ENCODE measurements at places on chromosomes 4 and X.

GRCh38 chr4:71231129-71232055 is 107.4 kb upstream of the SLC4A4 start:
- no peak for DNase-seq

- DNase-seq = no peak
Measured at GRCh38 chrX:11374570-11374969, 81.4 kb downstream of the AMELX start.

GRCh38 chrX:3806630-3807029 is 93.2 kb upstream of the PRKX start:
- DNase-seq = no peak

- no peak for DNase-seq
Measured at GRCh38 chrX:20211261-20211786, 55.4 kb downstream of the RPS6KA3 start.

- DNase-seq = no peak
Measured at GRCh38 chrX:119235051-119235511, 1.0 kb upstream of the PGRMC1 start.

DNA sequence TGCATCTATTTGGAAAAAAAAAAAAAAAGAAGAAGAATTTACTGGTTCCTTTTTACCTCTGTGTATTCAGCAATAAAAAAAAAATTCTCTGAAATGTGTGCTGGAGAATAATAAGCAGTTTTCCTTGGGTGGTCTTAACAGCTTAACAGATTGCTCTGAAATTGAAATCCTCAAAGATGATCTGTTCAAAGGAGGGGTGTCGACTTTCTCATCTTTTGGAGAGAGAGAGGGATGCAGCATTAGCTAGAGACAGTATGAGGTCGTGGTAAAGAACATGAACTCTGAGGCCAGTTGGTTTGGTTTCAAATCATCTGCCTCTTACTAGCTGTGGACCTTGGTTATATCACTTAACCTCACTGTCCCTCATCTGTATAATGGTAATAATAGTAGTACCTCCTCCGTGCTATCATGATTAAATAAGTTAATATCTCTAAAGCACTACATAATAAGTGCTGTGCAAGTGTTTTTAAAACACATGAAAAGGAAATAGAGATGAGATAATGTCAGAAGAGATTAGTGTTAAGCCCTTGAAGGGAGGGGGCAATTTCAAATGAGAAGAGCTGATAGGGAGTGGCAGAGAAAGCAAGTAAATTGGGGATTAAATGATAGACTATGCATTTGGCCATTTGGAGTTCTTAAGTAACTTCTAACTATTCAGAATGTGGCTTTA is 109.9 kb upstream of the LIMCH1 start:
- no peak for DNase-seq

DNA sequence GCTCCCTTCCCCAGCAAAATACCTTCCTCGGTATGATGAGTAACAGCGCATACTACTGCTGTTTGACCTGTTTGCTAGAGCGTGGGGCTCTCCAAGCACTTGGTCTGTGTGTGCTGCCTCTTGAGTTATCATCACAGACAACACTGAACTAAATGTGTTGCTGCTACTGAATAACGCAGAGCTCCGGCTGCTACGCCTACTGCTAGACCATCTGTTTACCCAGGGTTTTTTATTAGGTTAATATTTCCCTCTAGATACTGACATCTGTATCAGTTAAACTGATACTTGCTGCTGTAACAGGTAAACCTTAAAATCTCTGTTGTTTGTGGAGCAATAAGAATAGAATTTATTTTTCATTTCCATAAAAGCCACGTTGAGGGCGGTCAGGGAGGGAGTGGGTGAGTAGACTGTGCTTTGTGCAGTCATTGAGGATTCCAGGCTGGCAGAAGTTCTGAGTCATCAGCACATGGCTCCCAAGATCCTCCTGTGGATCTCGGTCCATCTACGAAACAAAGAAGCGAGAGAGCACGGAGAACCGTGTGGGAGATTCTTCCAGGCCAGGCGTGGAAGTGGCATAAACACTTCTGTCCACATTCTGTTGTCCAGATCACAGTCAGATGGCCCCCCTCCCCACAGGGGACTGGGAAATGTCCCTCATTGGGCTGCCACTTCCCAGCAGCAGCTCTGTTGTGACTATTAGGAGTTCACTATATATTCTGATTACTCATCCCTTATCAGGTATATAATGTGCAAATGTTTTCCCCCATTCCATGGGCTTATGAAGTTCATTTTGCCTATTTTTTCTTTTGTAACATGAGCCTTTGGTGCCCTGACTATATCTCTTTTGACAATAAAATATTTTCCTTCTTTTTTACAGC is 14.1 kb downstream of the GRK4 start:
- DNase-seq = no peak

GRCh38 chr4:149755969-149756368 is 59.7 kb downstream of the IQCM start:
- DNase-seq = no peak

- no peak for DNase-seq
Measured at GRCh38 chr4:135575041-135575440, 1373.5 kb upstream of the PABPC4L start.

- DNase-seq = no peak
Measured at GRCh38 chrX:40227125-40227524, 129.4 kb upstream of the BCOR start.

GRCh38 chrX:87265518-87265917 is 252.1 kb upstream of the KLHL4 start:
- no peak for DNase-seq

DNA sequence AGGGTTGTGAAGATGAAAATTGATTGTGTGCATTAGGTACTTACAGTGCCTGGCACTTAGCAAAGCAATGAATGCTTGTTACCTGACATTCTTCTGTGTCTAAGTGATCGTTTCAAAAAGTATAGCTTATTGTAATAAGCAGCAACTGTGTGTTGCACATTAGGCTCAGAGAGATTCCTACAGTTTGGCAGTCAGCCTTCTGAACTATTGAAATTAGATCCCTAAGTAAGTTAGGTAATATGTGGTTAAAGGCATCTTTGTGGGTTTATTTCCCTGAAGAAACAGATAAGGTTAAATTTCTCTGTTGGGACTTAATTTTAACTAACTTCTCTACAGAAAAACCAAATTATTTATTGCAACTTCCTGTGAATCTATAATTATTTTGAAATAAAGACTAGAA is 93.4 kb downstream of the REPS2 start:
- DNase-seq = no peak

- DNase-seq = no peak
Measured at GRCh38 chr4:68175562-68176155, 46.0 kb upstream of the TMPRSS11F start.

- DNase-seq = no peak
Measured at GRCh38 chrX:101360390-101360789, 11.8 kb upstream of the TIMM8A start.

GRCh38 chrX:1472975-1473374 is 20.3 kb upstream of the ASMTL start:
- DNase-seq = no peak

- DNase-seq = no peak
Measured at GRCh38 chrX:15947648-15948317, 93.2 kb upstream of the AP1S2 start.

DNA sequence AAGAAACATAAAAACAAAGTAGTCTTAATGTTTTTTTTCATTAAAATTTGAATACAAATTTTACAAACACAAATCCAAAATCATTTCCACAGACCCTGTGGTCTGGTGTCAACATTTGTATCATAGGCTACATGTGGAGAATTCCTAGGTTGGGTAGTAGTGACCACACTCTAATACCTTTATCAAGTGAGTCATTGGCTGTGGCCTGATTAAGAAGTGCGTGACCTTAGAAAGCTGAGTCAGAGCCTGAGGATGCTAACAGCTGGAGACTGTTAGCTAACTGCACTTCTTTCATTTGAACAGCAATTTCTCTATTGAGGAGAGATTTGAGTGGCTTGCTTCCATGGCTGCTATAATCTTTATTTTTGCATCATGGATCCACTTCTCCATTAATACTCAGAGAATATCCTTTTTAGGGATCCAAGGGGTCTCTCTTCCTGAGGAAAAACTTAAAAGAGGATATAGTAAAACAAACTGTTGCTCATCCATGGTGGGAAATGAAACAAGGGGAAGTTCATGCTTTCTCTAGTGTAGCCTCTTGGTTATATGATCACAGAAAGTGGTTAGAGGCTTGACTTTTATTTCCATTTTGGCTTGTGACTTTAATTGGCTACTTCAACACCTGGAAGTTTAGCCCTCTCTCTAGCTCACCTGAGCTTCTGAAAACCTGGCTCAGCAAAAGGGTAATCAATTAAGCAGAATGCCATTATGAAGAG is 335.8 kb downstream of the PABPC4L start:
- no peak for DNase-seq

DNA sequence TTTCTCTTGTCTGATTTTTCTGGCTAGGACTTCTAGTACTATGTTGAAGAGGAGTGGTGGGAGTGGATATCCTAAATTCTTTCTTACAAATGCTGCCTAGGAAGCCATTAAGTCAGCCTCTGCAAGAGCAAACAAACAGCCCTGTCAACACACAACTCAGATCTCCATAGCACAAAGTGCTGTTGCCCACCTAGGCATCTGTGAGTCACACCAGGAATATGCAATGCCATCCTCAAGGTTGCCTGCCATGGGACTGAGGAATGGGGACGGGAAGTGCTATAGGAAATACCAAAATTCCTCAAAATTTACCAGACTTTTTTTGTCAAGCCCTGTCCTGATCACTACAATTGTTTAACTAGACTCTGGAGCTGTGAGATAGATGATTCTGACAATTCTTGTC is 466.9 kb downstream of the FSTL5 start:
- DNase-seq = no peak

GRCh38 chr4:94635177-94635576 is 122.6 kb upstream of the BMPR1B start:
- no peak for DNase-seq

- DNase-seq = no peak
Measured at GRCh38 chr4:138222046-138222445, 20.1 kb downstream of the SLC7A11 start.

DNA sequence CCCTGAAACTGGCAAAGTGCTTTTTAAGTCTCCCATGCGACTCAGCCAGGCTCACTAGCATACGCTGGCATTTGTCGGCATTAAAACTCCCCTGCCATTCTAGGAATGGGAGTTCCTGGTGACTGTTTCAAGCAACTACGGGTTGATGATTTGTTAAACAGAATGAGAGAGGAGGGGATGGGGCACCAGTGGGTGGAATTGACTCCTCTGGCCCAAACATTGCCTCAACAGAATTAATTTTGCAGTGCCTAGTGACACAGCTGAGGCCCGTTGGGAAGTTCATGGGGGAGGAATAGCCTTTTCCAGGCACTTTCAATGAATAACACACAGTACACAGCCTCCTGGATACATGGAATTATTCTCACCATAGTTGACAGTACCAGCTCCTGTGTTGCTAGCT is 30.1 kb downstream of the NEUROG2 start:
- no peak for DNase-seq

- no peak for DNase-seq
Measured at GRCh38 chrX:46935295-46935694, 23.1 kb downstream of the JADE3 start.

DNA sequence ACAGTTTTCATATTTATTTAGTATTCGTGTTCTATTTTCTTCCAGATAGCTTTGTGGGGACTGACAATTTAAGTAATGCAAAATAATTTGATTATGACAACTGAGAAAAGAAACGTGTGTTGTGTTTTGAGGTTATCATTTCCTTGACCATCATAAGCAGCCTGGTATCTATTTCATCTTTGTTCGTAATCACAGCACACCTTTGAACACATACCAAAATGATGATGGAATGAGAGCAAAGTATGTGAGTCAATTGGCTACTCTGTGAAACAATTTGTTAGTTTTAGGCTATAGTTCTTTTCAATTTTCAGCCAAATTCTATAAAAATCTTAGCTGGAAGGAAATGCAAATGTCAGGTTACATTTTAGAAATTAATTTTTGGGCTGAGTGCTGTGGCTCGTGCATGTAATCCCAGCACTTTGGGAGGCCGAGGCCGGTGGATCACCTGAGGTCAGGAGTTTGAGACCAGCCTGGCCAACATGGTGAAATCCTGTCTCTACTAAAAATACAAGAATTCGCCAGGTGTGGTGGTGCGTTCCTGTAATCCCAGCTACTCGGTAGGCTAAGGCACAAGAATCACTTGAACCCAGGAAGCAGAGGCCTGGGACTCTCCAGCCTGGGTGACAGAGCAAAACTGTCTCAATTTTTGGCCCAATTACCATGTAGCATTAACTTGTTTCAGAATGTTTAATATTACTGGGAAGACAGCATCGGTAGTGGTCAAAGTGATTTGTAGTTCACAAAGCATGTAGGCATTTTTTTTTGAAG is 1.1 kb upstream of the DUSP21 start:
- DNase-seq = no peak

- DNase-seq = no peak
Measured at GRCh38 chr4:154039435-154040343, 250.8 kb upstream of the SFRP2 start.

- DNase-seq = no peak
Measured at GRCh38 chr4:15598644-15599043, 56.5 kb downstream of the FBXL5 start.

DNA sequence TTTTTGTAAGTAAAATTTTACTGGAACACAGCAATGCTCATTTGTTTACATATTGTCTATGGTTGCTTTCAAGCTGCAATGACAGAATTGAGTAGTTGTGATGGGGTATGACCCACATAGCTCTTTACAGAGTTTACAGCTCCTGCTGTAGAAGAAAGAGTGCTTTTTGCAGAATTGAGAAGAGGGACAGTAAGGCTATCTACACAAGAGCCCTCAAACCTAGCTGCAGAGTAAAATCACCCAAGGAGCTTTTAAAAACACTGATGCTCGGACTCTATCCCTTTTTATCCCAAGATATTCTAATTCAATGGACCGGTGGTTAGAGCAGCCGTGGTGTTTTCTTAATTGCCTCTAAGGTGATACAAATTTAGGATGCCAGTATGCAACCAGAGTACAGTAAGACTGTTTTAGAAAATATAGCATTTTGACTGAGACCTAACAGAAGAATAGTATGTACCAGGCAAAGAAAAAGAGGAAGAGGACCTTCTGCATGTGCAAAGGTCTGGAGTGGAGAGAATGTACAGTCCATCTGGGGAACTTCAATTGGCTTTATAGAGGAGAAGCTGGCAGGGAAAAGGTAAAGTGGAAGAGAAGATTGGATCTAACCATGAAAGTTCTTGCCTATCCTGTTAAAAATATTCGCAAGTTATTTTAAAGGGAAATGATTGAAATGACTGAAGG is 663.6 kb upstream of the CPEB2 start:
- no peak for DNase-seq

- no peak for DNase-seq
Measured at GRCh38 chr4:925171-925570, 6.9 kb downstream of the GAK start.

GRCh38 chr4:108821351-108821930 is 58.6 kb upstream of the ETNPPL start:
- DNase-seq = no peak

Measured in activated CD4-positive, CD25-positive, alpha-beta regulatory T cell (primary cell).